ENCODE measurements at places on chromosomes 12 and 14.

DNA sequence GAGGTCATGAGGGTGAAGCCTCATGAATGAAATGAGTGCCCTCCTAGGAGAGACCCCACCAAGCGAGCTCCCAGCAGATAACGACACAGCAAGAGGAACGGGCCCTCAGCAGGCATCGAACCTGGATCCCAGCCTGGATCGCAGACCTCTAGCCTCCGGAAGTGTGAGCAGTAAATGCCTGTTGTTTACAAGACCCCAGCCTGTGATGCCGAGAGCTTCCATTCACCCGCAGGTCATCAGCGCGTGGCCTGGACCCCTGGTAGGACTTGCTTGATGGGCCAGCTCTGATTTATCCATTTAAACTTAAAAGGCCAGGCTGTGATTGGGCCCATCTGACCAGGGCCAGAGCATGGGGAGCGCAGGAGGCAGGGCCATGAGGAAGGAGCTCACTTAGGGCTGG is 7.0 kb downstream of the TMEM179 start:
- DNase-seq, result no peak

DNA sequence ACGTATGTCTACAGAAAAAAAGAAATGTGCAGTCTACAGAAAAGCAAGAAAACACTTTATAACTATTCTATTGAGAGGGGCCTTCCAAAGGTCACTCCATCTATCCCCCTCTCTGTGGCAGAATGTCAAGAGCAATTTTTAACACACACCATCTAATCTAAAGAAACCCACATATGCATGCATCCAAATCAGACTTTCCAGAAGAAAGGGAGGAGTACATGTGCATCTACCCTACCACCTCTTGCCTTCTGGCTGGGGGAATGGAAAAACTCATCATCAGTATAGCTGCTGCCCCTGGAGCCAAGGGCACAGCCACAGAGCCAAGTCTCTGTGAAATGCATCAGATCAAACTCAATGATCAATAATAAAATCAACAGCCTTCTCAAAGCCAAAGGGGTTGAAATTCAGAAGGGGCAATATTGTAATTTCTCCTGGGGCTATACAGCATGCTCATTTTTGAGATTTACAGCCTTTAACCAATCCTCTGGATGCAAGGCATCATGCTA is 63.9 kb downstream of the ANO2 start:
- no peak for DNase-seq

GRCh38 chr14:20613094-20614037 is 22.2 kb upstream of the RNASE12 start:
- peak; percentile 84 for DNase-seq

- DNase-seq, result no peak
These were observed 54.1 kb downstream of the DUSP16 start for GRCh38 chr12:12508612-12509011.

DNA sequence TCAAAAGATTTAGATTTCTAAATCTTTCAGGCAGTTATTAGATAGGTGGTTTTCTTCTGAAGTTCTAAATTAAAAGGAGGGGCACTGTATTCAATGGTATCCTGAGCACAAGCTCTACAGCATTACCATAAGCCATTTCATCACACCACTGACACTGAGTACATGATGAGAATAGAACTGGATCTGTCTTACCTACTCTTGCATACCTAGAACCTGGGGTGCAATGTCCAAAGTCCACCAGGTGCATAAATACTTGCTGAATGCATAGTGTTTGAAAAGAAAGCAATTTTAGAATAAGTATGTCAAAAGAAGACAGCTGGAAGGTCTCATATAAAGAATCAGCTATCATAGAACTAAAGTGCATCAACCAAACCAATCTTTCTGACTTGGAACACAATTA is 85.5 kb upstream of the ACTN1 start:
- no peak for DNase-seq

DNA sequence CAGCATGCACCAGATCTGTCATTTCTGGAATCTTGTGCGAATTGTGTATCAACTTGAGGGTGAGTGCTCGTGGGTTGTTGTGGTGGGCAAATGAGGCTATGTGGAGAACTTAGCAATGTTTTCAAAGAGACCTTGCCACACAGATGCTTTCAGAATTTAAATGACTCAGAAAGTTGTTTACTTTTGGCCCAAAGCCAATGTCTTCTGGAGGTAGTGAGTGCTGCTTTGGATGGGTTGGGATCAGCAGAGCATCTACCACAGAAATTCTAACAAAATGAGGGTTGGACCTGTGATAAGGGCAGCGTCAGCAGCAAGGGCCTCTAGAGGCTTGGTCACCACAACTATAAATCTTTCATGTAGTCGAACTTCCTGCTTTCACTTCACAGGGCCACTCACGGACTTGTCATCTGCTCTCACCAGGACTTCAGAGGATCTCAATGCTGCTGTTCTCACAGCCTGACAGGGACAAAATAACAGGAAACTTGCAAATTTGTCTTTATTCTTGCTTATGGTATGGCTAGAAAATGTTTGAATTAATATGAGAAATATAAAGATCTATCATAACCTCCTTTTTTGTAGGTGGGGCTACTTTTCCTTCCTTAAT is 111.4 kb downstream of the DACT1 start:
- DNase-seq, result no peak

GRCh38 chr12:116599285-116600136 is 40.3 kb downstream of the MAP1LC3B2 start:
- peak; percentile 25 for DNase-seq

GRCh38 chr12:26939953-26940352 is 1.7 kb downstream of the FGFR1OP2 start:
- no peak for DNase-seq

DNA sequence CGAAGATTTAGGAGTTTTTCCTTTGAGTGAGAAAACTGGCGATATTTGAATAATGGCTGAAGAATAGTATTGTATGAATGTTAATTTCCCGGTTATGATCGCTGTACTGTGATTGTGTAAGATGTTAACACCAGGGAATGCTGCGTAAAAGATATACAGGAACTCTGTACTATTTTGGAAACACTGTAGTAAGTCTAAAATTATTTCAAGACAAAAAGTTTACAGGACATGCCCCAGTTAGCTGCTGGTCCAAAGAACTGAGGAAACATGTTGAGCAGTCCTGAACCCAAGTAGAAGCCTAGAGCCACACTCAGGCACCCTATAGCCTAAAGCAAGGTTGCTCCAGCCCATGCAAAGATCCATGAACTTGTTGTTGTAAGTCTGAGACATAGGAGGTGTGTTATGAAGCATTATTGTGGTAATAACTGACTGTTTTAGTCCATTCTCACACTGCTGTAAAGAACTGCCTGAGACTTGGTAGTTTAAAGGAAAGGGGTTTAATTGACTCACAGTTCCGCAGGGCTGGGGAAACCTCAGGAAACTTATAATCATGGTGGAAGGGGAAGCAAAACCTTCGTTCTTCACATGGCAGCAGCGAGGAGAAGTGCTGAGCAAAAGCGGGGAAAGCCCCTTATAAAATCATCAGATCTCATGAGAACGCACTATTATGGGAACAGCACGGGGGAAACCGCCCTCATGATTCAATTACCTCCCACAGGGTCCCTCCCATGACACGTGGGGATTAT is 99.8 kb upstream of the RESF1 start:
- no peak for DNase-seq

GRCh38 chr12:92030618-92031017 is 115.0 kb downstream of the BTG1 start:
- DNase-seq, result peak; percentile 6

GRCh38 chr14:102159841-102160240 is 20.1 kb downstream of the WDR20 start:
- DNase-seq, result no peak

- no peak for DNase-seq
These were observed at the start of gene GALNT9 for GRCh38 chr12:132329036-132329719. Gene GALNT9 (minus strand): TSS chr12:132329589. CDS start chr12:132329203, 386 bp downstream.

DNA sequence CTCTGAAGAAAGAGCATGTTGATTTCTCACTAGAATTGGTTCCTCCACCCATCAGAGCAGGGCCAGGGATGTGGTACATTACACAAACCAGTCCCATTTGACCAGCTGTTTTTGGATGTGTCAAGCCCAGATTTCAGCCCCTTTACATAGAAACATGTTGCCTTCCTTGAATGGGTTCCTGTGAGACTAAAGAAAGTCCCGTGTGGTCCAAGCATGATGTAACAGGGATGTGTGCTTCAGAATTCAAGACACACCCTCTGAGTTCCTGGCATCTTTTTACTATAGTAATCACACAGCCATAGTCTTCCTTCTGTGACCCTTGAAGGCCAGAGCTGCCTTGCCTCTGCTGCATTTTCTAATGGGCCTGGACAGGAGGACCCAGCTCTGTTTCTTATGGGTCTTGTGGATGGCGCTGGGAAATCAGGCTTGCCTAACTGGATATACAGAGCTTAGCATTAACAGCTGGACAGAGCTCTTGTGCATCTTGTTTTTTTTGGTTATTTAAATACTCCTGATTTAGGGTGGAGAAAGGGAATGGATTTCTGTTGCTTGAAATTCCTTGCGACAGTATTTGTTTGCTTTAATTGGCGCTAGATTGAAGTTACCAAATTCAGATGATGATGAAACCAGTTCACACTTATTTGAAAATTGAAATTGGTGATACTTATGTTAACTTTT is 341.0 kb downstream of the ZFP36L1 start:
- no peak for DNase-seq

GRCh38 chr12:43882578-43883178 is 46.8 kb downstream of the TMEM117 start:
- peak; percentile 1 for DNase-seq

DNA sequence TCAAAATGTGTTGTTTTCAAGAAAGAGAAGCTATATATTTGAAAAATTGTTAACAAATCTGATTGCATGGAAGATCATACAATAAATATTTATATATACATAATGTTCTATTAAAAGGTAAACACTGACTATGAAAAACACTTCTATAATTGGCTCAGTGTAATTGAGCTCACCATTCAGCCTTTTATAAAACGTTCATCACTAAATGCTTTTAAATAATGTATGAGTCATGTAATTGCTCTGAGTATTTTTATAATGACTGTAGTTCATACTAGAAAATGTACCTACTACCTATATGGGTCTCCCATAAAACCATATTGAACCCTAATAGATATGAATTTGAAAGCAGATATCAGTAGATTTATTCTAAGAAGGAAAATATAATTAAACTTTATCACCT is 240.4 kb upstream of the MGAT4C start:
- DNase-seq, result no peak

DNA sequence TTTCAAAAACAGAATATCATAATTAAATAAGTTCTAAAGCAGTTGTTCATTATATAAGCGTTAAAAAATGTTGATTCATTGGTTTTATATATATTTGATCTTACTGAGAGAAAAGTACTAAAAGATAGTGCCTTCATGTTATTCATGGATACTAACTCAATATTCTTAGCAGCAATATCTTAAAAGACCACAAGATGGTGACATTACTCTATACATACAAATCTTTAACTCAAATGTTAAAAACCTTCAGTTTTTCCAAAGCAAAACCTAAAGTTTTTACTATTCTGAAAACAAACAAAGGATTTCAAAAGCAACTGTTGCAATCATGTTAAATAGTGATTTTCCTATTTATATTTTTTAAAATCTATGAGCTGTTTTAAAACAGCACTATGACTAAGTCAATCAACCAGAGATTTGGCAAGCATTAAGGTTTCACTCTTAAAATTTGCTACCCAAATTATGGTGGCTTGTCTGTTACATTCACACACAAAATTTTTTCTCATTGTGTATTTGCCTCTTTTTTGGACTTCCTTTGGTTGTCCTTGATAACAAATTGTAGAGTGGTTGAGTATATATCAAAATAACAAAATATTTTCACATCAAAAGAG is 50.1 kb upstream of the RERGL start:
- no peak for DNase-seq

DNA sequence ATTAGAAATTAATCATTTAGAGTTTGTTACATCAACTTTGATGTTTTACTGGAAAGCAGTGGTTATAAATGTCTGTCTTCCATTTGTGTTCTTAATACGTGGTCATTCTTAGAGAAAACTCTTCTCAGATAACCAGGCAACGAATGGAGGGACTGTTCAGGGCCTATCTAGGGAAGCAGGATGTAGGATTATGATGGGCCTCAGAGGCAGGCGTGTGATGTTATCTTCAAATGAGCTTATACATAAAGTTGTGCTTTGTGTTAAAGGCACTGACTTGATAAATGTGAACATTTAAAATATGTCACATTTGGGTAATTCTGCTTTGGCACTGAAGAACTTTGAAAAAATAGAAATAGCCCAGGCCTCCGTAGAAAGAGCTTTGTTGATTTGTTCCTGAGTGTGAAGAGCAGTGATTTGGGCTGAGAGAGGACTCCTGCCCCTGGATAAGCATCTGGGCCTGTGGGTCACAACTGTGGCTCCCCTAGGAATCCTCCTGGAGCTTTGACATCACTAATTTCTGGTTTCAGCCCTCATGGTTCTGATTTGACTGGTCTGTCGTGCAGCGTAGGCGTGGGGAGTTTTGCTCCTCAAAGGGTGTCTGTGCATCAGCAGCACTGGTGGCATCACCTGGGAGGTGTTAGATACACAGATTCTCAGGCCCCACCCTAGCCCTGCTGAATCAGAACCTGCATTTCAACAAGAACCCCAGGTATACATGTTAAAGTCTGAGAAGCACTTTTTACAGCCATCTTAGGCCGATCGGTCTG is 55.4 kb downstream of the SAMD4A start:
- peak; percentile 50 for DNase-seq

DNA sequence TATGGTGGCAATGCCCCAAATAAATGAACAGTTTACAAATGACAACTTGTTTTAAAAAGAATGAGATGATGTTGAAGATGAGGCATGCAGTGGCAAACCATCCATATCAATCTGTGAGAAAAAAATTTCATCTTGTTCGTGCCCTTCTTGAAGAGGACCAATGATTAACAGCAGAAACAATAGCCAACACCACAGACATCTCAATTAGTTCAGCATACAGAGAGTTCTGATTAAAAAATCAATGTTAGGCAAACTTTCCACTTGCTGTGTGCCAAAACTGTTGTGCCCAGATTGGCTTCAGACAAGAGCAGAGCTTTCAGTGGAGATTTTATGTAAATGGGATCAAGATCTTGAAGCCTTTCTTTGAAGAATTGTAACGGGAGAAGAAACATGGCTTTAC is 329.9 kb downstream of the BMP4 start:
- DNase-seq, result no peak

DNA sequence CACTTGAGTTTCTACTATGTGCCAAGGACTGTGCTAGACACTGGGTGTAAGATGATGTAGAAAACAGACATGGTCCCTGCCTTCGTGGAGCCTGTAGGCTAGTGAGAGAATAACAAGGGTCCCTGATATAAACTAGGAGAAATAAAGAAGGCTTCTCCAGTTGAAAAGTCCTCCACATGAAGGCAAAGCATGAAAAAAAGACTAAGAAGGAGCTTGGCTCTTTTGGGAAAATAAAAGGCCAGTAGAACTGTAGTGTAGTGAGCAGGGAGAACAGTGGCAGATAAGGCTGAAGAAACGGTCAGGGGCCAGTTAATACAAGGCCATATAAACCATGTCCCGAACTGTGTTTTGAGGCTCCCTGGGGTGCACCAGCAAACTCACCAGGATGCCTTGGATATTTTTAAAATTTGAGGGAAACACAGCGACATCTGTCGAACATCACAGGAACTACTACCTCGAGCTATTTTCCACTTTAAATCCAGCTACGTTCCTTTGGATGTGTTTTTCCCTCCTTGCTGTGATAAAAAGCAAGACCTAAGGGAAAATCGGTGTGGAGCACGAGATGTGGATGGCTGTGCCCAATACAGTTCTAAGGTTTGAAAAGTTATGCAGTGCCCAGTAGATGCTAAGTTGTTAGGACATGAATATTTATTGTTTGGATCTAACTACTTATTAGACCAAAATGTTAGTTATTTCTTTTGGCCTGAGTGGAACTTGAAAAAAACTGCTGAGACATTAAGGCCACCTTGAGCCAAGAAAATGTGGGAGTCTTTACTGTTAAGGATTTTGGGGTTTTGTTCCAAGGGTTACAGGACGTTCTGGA is 8.5 kb upstream of the CFL2 start:
- DNase-seq, result peak; percentile 1

Data from stimulated activated CD8-positive, alpha-beta memory T cell treated with anti-CD3 and anti-CD28 coated beads, Interleukin-15, amount 100 ng/mL, for 48 hours (primary cell).